Cortex of kidney (tissue), 1 donor: ENCODE measurements at places on chromosomes 4 and X.

GRCh38 chr4:90124276-90124675, 2.9 kb upstream of the CCSER1 start:
- no peak for DNase-seq

DNA sequence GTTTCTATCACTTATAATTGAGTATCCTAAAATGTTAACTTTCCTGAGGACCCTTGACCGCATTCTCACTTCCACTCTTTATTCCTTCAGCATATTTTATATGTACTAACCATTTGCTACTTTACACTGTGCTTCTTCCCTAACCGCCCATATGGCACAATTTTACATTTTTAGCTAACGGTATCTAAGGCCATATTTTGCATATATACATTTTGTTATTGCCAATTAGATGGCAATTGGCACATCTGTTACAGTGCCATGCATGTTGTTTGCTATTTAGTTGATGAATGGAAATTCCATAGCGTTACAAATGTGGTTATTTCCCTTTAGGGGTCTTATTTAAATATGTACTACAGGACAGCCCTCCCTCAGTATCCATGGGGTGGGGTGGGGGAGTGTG, 20.0 kb upstream of the OTUD4 start:
- no peak for DNase-seq

DNA sequence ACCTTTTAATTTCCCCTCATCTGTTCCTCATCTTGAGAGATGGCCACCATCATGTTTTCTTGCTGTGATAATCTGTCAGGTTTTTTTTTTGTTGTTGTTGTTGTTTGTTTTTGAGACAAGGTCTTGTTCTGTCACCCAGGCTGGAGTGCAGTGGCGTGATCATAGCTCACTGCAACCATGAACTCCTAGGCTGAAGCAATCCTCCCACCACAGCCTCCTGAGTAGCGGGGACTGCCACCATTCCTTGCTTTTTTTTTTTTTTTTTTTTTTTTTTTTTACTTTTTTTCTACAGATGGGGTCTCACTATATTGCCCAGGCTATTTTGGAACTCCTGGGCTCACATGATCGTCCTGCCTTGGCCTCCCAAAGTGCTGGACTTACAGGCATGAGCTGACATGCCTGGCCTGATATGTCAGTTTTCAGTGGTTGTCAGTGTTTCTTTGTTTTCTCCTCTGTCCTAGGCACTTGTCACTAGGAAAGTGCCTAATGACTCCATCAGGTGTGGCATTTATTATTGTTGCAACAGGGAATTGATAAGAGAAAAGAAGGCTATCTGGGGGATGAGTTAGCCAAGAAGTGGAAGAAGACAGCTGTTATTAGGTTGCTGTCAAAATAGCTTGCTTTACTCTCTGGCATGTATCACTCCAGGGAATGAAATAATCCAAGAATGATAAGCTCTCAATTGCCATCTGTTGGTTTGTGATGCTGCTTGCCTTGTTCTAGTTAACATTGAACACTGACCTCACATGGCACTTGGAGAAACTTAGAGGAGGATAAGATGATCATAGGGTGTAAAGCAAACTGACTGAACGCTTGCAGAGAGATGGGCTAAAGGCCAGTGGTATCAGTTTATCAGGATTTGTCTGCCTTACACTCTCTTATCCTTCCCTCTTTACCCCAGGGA, 41.7 kb downstream of the TMEM164 start:
- no peak for DNase-seq

DNA sequence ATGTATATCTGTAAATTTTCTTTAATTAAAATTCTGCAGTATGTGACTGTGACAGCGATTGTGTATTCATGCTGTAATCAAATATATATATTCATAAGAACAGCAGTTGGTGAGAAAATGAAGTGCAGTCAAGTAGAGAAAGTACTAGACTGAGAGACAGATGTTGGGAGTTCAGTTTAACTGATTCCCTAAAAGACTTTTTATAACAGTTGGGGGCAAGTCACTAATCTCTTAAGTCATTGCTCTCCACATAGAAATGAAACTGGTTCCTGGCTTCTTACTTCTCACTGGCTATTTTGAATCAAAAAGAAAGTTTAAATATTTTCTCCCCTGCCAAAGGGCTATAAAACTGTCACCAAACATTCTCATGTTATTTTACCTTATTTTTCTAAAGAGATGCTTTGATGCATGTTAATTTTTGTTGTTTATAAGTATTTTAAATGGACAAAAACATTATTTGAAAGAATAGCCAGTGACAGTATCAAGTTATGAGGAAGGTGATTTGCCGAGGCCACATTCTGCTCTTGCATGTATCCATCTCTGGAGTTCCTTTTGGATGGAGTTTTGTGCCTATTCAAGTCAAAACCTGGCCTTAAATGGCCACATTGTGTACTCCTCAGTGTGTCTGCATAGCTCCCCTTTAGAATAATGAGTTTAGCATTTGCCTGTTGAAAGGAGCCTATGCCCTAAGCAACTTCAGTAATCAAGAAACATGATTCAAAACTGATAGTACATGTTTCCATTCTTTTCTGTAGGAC, 30.8 kb downstream of the EXOC1 start:
- DNase-seq, result no peak

DNA sequence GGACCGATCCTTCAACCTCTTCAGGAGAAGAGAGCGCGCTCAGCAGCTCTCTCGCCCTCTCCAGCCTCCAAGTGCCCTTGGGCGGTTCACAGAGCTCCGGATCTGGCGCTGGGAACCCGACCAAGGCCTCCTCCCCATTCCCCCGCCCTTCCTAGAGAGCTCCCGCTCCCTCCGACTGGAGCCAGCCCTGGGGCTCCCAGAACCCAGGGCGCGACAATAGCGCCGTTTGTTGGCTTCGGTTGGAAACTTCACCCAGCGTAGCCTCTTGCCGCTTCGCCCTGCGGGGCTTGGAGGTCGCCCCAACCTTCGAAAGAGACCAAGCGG, 3.1 kb upstream of the SOX3 start:
- no peak for DNase-seq

GRCh38 chr4:187224560-187224959, 500.9 kb upstream of the FAT1 start:
- no peak for DNase-seq

GRCh38 chr4:113331811-113332210, 282.4 kb downstream of the ANK2 start:
- DNase-seq, result no peak

- DNase-seq, result no peak
Measured at GRCh38 chr4:4472344-4472958, 69.4 kb downstream of the STX18 start.

DNA sequence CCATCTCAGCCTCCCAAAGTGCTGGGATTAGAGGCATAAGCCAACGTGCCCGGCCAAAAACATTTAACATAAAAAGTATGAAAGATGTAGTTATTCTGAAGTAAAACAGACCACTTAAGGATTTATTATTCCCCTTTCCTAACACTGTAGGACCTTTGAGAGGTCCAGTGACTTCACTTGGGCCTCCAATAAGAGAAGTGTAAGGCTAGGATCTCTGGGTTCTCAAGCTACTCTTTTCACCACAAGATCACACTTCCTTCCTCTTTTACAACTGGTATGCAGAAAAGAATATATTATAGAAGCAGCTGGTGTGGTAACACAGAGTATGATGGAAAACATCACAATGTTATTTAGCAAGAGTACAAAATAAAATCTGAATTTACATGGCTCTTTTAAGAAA, 30.2 kb upstream of the CCNG2 start:
- DNase-seq, result no peak

DNA sequence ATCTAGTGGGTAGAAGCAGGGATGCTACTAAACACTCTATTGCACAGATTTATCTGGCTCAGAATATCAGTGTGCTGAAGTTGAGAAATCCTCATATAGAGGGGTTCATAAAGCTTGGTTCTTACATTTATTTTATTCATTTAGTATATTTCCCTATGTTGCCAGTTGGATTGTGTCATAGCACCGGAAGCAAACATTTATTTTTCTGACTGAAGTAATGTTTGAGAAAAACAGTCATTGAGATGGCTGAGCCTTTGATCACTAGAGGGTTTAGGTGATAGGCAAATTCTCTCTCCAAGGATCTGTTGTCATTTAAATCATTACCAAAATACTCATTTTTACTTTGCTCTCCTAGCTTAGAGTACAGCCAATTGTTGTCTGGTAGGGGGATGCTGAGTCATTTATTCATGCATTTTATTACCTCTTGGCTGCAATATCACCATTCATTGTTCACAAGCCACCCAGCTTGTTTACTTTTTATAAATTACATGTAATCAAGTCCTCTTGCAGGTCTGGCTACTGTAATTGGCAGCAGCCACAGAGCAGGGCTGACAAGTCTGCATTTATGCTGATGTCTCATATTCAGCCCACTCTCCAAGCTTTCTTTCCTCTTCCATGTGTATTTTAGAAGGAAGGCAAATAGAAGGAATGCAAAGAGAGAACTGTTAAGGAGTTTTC, 15.2 kb downstream of the GAB1 start:
- DNase-seq, result no peak

DNA sequence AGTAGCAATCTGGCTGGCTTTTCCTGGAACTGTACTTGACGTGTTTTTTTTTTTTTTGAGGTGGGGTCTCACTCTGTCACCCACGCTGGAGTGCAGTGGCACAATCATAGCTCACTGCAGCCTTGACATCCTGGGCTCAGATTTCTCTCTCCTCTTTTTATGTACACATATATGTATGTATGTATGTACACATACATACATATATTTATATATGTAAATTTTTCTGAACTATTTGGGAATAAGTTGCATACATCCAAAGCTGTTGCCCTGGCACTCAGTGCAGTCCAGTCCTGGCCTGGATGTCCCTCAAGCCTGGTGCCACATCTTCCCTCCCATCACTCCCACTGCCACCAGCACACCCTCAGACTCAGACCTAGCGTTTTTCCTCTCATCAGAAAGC, 89.0 kb upstream of the SHISA3 start:
- DNase-seq, result no peak

DNA sequence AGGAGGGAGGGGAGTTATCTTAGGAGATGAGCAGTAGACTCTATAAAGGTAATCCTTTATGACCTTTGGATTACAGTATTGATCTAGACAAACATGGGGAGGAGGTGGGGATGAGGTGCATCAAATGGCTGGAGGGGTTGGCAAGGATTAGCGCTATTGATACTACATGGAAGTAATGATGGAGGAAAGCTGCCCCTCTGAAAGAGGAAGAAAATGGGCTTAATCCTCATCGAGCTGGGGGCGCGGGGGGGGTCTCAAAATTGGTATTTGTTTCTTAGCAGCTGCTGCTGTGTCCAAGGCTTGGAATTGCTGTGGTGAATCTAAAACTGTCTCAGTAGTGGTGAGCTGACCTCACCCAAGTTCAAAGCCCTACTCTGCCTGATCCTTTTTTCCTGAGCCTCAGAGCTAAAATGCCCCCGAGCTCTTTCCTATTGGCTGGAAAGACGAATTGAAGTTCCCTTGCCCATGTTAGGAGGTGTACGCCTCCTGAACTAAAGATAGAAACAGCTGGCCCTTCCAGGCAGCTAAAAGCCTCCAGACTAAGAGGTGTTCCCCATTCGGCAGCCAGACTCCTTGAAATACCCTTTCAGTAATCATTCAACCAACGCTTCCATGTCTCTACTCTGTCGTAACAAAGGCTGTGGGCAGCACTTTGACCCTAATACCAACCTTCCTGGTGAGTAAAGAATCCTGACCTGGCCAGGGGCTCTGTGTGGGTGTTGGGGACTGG, at the start of gene ITGB1BP2:
TSS of gene ITGB1BP2 (plus strand) at position 556 of the 730 bp plus-strand sequence. CDS start at position 613, 57 bp downstream.
- DNase-seq, result no peak

- no peak for DNase-seq
Measured at GRCh38 chr4:53479736-53480525, 102.5 kb downstream of the FIP1L1 start.
